ENCODE measurements at places on chromosomes 1 and 21. TPM values are rescaled to one million over a fixed set of nuclear protein-coding genes. Genes with fewer than 3 reads are reported as not detected.

The SERTAD4 gene
- total RNA-seq = 0.52 TPM

The KLHDC7A gene
- total RNA-seq = 1.3 TPM

The SAMD13 gene
- total RNA-seq = 0.52 TPM

The PARP1 gene
- total RNA-seq = 104 TPM

The ZBED6 gene
- 2.5 TPM for total RNA-seq

The C4BPB gene
- total RNA-seq = 1.5 TPM

The RAB7B gene
- 1.1 TPM for total RNA-seq

Data from A549 treated with AZD2906 at 1 μM for 4 hours (cell line).